ENCODE measurements at places on chromosomes 7 and 10. TPM values are rescaled to one million over a fixed set of nuclear protein-coding genes. Genes with fewer than 3 reads are reported as not detected.

Gene TRIL
- 0.12 TPM for total RNA-seq

Gene GJD4
- not detected for total RNA-seq

Gene FRMD4A
- 58.9 TPM for total RNA-seq

Gene TFAM
- 18.1 TPM for total RNA-seq

Gene CTAGE6
- 0.62 TPM for total RNA-seq

Gene TCAF2
- total RNA-seq, result 1.7 TPM

Gene LRIT1
- total RNA-seq, result not detected

Gene ANKRD22
- 0.13 TPM for total RNA-seq

Gene JCAD
- 17.1 TPM for total RNA-seq

All from aortic smooth muscle cell (primary cell).